ENCODE measurements at places on chromosomes 6 and 20.

DNA sequence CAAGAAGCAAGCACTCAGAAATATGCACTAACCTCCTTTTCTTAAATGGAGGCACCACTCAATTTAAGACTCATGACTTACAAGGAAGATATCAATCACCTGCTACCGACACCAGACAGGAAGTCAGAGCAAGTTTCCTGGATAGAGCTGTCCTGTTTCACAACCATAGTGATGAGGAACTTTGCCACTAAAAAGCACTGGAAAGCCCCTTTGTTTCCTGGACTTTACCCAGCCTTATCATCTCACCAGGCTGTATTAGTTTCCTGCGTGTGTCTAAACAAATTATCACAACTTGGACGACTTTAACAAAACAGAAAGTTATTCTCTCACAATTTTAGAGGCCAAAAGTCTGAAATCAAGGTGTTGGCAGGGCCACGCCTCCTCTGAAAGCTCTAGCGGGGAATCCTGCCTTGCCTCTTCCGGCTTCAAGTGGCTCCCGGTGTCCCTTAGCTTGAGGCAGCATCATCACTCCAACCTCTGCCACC, 253.8 kb upstream of the STXBP5 start:
- DNase-seq = no peak

DNA sequence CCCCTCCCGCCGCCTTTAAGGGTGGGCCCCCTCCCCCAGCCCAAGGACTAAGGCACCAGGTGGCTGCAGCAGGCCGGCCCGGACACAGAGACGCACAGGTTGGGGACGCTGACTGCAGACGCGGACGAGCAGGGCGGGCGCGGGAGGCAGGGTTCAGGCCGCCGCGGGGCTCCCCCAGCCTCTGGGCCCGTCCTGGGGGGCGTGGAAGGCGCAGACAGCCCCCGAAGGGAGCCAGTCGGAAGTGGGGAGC, 9.3 kb downstream of the DUSP15 start:
- no peak for DNase-seq

- DNase-seq = peak; percentile 66
Observed at GRCh38 chr6:165662041-165662748, 846 bp downstream of the PDE10A start.

DNA sequence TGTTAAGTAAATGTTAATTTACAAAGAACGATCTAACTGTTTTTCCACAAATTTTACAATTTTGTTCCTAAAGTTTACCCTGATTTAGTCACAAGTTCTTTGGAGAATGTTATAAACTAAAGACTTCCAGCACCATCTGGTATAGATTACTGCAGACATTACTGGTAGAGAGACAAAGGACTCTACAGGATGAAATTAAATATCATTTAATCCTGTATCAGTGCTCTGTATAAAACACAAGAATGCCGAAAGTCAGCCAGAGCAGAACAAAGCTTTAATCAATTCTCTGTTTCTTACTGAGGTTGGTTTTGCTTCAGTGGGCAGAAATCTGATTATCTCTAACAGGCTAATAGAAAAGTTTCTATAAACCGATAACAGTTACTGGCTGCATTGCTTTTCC, 763.6 kb downstream of the TENT5A start:
- no peak for DNase-seq

- no peak for DNase-seq
Observed at GRCh38 chr6:159691133-159691962, 1.7 kb downstream of the SOD2 start.

DNA sequence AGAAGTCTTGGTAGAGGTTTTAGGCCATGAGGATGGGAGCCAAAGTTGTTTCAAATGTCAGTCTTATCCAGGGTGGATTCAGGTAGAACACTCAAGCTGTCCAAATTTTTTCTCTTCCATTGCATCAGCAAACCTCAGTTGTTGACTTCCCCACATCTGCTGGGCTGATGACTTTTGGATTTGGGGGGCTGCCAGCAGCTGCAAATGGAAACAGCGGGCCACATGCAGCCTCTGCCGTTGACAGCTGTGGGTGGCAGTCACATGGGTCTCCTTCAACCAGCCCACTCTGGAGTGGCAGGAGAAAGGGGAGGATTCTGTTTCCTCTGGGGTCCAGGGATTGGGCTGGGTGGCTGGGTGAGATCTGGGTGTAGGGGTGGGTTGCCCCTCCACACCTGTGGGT, 5.8 kb upstream of the MLN start:
- DNase-seq = peak; percentile 8

GRCh38 chr6:24935366-24936152, at the start of gene RIPOR2:
Gene RIPOR2 (minus strand): TSS chr6:24935960. CDS start chr6:24935898, 62 bp downstream.
- DNase-seq = peak; percentile 41

- no peak for DNase-seq
Observed at GRCh38 chr6:24930431-24930871, 5.3 kb downstream of the RIPOR2 start.

GRCh38 chr20:54545676-54546358, 70.4 kb downstream of the DOK5 start:
- DNase-seq = no peak

DNA sequence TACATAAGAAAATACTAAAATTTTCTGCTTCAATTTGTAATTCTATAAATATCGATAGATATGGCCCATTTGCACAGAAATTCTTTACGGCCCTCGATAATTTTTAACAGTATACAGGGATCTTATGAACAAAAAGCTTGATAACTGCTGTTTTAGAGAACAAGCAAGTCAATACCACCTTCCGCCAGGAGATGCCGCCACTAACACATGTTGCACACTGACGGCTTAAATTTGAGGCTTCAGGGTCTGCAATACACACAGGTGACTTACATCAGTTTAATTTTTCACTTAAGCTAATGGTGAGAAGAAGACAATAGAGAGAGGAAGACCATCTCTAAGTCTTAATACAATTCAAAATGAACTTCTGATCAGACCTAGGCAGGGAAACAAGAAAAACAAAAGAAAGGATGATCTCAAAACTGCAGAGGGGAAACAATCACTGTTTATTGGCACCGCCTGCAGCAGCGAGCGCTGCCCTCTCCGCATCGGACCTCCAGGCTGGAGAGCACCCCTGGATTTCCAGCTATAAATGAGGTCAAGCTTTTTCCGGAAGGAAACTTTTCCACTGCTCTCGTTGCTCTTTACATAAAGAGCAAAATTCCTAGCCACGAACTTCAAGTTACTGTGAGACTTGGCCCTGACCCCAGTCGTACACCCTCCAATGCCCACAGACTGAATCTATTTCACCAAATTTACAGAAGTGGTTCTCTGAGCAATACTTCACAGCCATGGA, 53.9 kb downstream of the OTOR start:
- DNase-seq = peak; percentile 71

- DNase-seq = peak; percentile 28
Observed at GRCh38 chr6:90219209-90219985, 77.2 kb downstream of the BACH2 start.

- DNase-seq = peak; percentile 68
Observed at GRCh38 chr20:25750765-25751696, 54.4 kb upstream of the ZNF337 start.

GRCh38 chr6:4656106-4656505, 120.1 kb upstream of the CDYL start:
- DNase-seq = no peak

DNA sequence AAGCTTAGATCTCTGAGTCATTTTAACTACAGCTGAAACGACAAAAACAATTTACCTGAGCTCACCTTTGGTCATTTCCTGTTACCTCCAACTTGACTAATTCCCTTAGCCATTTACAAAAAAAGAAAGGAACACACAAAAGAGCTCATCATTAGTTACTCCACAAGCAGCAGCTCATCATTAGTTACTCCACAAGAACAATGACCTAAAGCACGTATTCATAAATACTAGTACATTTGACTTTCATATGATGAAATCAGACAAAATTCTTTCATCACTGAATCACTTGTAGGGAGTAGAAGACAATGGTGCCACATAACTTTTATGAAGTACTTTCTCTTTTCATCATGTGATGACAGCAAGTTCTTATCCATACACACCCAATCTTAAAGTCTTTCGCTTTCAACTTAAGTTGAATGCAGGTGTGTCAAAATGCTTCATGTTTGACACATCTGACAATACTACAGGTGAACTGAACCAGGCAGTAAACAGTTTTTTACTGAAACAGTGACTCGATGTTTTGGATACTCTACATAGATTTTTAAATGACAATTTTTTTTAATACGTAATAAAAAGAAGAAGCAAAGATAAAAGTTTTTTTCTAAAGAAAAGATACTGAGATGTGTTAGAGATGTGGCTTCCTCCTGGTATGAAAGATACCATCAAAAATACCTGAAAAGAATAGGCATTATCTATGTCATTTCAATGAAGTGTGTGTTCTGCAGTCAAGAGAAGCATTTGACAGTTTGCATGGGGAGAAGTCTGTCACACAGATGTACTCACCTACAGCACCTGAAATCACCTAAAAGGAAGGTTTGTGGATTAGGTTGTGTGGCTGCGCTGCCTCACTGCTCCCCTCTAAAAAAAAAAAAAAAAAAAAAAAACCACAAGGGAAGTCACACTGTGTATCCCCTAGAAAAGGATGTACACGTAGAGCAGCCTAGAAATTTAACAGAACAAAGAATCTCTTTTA, 109.1 kb downstream of the PRDM1 start:
- no peak for DNase-seq

DNA sequence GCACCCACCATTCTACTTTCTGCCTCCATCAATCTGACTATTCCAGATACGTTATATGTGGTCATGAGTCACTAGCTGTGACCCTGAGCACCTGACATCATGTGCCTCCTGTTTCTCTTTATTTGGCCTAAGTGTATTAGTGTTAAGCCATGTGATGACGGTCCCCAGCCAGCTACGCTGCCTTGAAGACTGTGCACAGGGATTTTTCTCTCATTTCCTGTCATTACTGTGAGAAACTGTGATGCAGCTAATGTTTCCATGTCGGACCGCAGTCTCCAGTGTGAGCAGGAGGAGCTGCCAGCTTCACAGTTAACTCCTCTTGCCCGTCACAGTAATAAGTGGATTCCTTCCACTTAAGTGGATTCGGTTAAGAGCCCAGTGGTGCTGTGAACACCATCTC, 9.9 kb upstream of the SPATS1 start:
- no peak for DNase-seq

DNA sequence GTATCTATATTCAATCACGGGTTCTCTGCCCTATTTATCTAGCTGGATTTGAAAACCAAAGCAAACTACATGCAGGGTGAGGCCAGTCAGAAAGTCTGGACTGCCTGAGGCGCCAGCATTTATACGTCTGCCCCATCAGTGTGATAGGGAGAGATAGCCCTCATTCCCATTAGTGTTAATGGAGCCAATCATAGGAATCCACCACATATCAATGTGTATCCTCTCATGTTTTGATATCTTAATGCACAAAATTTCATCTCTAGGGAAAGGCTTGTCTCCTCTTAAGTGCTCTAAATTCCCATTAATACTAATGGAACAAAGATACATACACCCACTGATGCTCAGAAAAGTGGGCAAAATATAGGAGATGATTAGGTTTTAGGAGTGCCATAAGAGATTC, 376.2 kb downstream of the BTBD3 start:
- no peak for DNase-seq

DNA sequence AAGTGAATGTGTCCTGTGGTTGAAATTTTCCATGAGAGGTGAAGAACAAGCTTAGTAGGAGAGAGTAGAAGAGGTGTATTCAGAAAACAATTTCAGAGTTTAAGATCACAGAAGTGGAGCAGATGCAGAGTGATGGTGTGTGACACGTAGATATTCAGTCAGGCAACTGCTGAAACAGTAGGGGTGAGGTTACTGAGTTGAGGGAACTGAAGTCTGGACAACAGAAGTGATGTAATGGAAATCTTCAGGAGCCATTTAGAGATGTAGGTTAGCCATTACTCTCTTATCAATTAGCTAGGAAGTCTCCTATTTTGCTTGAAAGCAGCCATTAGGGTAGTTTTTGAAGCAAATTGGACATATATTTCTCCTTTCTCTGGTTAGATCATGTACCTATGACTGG, 584.4 kb downstream of the PKHD1 start:
- no peak for DNase-seq

GRCh38 chr20:10978019-10978702, 304.4 kb upstream of the JAG1 start:
- DNase-seq = no peak

GRCh38 chr20:60749804-60750602, 502.1 kb upstream of the CDH4 start:
- no peak for DNase-seq

GRCh38 chr6:73586416-73586974, 65.7 kb upstream of the EEF1A1 start:
- no peak for DNase-seq

DNA sequence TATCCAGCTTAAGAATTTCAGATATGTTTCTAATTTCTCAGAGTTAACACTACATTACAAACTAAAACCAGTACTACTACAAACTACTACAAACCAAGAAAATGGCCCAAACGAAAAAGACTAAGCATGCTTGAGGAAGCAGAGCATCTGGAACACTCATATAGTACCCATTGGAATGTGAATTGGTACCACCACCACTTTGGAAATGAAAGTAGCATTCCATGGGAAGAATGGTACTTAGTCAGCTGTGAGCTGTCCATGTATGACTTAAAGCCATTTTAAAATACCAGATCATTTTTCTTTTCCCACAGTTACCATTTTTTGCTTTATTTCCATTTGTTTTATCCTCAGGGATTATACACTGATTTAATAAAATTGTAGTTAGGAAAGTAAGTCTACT, 30.5 kb downstream of the FBXO9 start:
- no peak for DNase-seq

GRCh38 chr20:41586772-41587171, 31.4 kb downstream of the CHD6 start:
- no peak for DNase-seq

GRCh38 chr6:136317021-136317694, 27.5 kb upstream of the BCLAF1 start:
- DNase-seq = no peak

DNA sequence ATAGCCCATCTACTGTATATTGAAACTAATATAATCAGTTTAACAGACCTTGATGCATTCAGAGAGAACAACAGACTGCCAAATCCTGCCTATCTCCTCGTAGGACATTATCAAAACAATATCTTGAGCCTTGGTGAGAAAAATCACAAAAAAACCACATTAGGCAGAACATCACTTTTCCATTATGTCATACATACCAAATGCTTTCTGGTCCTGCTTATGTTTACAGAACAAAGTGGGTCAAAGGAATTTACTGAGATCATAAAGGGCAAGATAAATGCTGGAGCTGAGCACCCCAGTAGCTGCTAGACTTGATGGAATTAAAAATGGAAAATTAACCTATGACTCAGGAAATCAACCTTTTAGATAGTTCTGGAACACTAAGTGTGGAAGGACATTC, 195.3 kb upstream of the KCNK16 start:
- DNase-seq = no peak

DNA sequence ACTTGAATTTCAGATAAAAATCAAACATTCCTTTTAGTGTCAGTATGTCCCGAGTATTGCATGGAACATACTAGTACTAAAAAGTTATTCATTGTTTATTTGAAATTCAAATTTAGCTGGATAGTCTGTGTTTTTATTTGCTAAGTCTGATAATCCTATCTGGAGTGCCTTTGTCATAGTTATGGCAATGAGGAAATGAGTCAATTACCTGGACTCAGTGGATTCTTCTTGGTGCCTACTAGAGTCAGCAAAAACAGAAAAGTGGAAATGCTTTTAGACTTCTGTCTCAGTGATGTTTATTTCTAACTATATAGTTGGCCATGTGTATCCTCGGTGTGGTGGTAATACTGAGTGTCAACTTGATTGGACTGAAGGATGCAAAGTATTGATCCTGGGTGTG, 121.3 kb upstream of the EEF1E1 start:
- DNase-seq = no peak

- no peak for DNase-seq
Observed at GRCh38 chr6:43107344-43108062, 31.4 kb downstream of the PTK7 start.
